ENCODE measurements at places on chromosomes 3 and 15. TPM values are rescaled to one million over a fixed set of nuclear protein-coding genes. Genes with fewer than 3 reads are reported as not detected.

The TUSC7 gene
- not detected for total RNA-seq

The PDZRN3 gene
- not detected for total RNA-seq

The UPK1B gene
- 13.6 TPM for total RNA-seq

The AADACL2 gene
- not detected for total RNA-seq

The FGF7 gene
- not detected for total RNA-seq

The SCG5 gene
- total RNA-seq, result 2.3 TPM

The GXYLT2 gene
- 3.5 TPM for total RNA-seq

The STRIT1 gene
- total RNA-seq, result not detected

The PTX3 gene
- total RNA-seq, result 1.0 TPM

The SHC4 gene
- 0.62 TPM for total RNA-seq

The CP gene
- 7.0 TPM for total RNA-seq

The CCR1 gene
- total RNA-seq, result not detected

The CCRL2 gene
- total RNA-seq, result not detected

The CHRM5 gene
- total RNA-seq, result not detected

The SLC22A13 gene
- not detected for total RNA-seq

The SEMA3B gene
- 6.6 TPM for total RNA-seq

The UACA gene
- total RNA-seq, result 33.8 TPM

The CATSPER2 gene
- total RNA-seq, result 0.58 TPM

Data from A549 treated with ZK216348 at 1 μM for 4 hours (cell line).